GM23248 (cell line): ENCODE measurements at places on chromosomes 1 and 21. TPM values are rescaled to one million over a fixed set of nuclear protein-coding genes. Genes with fewer than 3 reads are reported as not detected.
A peak's percentile ranks its signal among the peaks of the same experiment; 100 is the strongest.

Gene S100B
- not detected in 2 replicates for polyA plus RNA-seq

Gene FTCD
- not detected in 2 replicates for polyA plus RNA-seq

Gene MANEAL
- 0.23 TPM in 1 of 2 replicates, not detected in the other for polyA plus RNA-seq

Gene GPR25
- not detected in 2 replicates for polyA plus RNA-seq

Gene C4BPB
- polyA plus RNA-seq: not detected in 2 replicates

DNA sequence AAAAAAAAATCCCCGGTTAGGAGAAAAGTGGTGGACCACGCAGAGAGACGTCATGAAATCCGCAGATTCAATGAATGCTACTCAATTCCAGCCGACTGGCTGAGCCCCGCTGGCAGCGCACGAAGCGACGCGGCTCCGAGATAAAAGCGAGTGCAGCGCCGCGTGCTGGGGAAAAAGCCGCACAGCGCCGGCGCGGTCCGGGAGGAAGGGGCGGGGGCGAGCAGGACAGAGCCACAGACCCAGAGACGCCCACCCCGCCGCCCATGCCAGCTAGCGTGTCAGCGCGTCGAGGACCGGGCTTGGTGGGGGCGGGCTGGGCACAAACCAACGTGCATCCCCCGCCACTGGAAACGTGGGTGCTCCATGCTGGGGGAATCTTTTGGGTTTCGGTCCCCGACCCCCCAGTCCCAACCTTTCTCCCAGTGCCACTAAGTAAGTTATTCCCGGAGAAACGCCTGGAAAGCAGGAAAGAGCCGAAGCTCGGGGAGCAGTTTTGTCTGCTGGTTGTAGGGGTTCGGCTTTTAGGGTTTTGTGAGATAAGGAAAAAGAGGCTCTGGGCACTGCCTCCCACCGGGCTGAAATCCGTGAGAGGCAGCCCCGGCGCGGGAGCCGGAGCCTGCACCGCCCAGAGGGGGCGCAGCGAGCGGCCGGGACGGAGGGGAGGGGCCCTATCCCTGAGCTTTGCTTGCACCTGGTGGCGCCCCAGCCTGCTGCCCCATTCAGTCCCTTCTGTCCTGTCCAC, at the start of gene KCNJ6:
Gene KCNJ6, minus strand, starts transcription at position 148 of the 742 bp plus-strand sequence. CDS start 75,775 bp downstream, outside the sequence.
- peak; percentile 82 for DNase-seq

DNA sequence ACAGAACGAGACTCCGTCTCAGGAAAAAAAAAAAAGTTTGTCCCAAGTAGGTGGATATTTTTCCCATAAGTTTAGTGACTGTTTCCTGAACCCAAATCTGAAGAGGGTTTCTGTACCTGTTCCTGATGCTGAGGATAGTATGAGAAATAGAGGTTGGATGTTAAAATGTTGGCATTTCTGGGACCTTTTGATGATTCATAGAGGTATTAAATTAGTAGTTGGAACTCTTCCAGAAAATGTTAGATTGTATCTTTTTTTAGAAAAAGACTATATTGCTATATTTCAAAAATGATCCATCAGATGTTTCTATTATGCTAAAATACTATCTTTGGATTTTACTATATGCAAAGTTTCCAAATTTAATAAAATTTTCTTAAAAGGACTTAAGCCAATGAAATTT, 2.9 kb upstream of the CENPL start:
- DNase-seq: peak; percentile 31

DNA sequence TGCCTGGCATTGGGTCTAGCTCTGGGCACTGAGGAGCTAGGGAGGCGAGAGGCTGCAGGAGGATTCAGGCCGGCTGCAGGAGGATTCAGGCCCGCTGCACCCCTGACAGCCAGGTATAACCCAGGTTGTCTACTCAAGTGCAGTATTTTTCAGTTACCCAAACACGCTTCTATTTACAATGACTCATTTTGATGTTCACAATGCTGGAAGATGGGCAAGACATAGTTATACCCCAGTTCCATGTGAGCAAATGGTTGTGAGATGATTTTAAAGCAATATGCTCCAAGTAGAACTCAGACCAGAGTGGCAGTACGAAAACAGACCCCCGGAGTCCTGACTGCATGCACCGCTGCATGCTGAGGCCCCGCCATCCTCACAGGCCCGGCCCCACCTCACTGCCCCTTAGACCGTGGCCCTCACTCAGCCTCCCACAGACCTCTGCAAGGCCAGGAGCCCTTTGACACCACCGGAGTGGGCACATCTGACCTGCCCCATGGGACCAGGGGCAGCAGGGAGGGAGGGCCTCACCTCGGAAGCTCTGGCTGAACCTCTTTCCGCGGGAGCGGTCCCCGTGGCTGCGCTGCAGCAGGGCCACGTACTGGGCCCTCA, 553 bp downstream of the LEFTY1 start:
- no peak for DNase-seq

- no peak for DNase-seq
Observed at GRCh38 chr1:27527223-27527889, 37.4 kb upstream of the WASF2 start.
